G401 (cell line): ENCODE measurements at places on chromosomes 2 and 18.

GRCh38 chr2:47429795-47430194, 26.8 kb downstream of the MSH2 start:
- no peak for DNase-seq

GRCh38 chr2:144518748-144519596, 947 bp downstream of the ZEB2 start:
- DNase-seq: no peak

DNA sequence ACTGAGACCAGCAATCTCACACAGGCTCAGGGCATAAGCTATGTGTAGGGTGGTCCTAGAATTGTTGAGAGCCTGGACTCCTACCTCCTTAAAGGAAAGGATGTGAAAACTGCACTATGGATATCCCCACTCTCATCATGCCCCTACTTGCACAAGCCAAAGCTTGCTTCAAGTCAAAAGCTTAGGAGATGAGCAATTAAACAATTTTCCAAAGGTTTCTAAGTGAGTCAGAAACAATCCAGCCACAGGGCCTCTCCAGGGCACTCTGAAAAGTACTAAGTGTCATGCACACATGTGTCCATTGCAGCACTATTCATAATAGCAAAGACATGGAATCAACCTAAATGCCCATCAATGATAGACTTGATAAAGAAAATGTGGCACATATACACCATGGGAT, 215.4 kb downstream of the AFF3 start:
- DNase-seq: no peak

- DNase-seq: no peak
Observed at GRCh38 chr2:159074605-159075004, 106.2 kb downstream of the TANC1 start.

GRCh38 chr2:207328944-207329386, 163.2 kb upstream of the KLF7 start:
- no peak for DNase-seq

GRCh38 chr2:42025151-42025582, 22.7 kb upstream of the PKDCC start:
- no peak for DNase-seq

- no peak for DNase-seq
Observed at GRCh38 chr18:23239885-23240608, 104.8 kb downstream of the CABLES1 start.

GRCh38 chr2:39618736-39619135, 47.0 kb upstream of the TMEM178A start:
- DNase-seq: no peak
